SJCRH30 (cell line): ENCODE measurements at places on chromosomes 1 and 21.
A peak's percentile ranks its signal among the peaks of the same experiment; 100 is the strongest.

DNA sequence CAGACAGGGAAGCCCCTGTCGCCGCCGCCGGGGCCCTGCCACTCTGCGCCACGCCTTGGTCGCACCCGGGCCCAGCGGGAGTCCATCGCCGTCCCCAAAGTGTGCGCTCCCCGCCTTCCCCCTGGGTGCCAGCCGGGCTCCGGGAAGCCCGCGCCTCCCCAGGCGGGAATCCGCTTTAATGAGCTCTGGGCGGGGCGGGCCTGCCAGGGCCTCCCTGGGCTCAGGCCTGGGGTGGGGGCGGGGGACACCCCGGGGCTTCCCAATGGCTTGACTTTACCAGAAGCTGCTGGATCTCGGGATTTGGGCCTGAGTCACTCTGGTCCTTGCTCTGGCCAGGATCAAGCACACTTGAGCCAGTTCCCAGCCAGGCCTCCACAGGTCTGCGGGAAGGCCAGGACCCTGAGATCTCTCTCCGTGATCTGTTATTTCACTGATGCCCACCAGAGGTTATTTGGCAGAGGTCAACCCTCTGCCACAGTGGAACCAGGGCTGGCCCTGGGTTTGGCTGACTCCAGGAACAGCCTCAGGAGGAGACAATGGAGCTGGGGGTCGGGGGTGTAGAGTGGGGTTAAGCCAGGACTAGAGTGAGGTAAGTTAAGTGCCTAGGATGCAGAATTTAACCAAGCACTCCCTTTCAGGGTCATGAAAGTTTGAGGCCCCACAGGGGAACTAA, 178.4 kb upstream of the EDN2 start:
- peak; percentile 49 for DNase-seq

DNA sequence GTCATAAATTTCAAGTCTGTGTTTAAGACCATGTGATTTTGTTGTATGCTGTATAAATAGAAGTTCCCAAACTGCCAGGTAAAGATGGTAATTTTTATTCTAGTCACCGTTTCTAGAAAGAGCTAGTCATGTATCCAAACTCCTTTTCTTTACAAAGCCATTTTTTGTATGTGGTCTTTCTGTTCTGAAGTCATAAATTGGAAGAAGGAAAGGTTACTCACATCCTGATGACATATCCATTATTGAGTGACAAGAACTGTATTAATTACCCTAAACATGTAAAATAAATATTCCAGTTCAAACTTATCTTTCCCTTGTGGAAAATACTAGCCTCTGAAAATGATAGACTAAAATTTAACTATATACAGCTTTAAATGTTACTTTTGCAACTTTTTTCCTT, 104.7 kb downstream of the POFUT2 start:
- no peak for DNase-seq

- no peak for DNase-seq
These were observed 44.8 kb downstream of the GPR161 start for GRCh38 chr1:168091720-168092550.

GRCh38 chr1:15173863-15174614, 20.5 kb downstream of the TMEM51 start:
- DNase-seq = no peak

- DNase-seq = no peak
These were observed 4.3 kb upstream of the C1orf115 start for GRCh38 chr1:220685879-220686278.

GRCh38 chr1:77292551-77292950, 10.7 kb downstream of the AK5 start:
- peak; percentile 54 for DNase-seq

- DNase-seq = no peak
These were observed 4.1 kb upstream of the CDC42BPA start for GRCh38 chr1:227322376-227322775.

GRCh38 chr1:145889722-145890121, 4.1 kb upstream of the ANKRD35 start:
- DNase-seq = peak; percentile 23

DNA sequence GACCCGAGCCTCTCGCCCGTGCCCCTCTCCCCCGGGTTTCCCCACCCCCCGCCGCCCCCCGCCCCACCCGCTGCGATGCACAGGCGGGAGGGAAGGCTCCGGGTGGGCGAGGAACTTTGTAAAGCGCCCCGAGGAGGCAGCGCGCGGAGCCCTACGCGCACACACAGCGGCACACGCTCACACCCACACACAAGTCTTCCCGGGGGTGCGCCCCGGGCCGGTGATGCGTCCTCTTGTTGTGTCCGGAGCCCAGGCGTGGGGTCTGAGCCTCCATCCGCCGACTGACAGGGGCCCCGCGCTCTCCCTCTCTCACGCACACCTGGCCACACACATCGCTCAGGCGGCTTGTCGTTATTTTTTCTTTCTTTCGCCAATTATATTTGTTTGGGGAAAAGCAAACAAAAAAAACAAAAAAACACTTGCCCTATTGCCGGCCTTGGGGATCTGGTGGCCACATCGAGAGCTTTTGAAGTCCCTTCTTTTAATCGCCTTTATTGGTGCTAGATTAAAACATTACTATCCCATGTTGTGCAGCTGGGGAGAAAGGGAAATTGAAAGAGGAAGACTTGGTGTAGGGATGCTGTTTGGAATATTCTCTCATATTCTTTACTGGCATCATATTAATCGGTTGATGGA, 770 bp downstream of the NTNG1 start:
- no peak for DNase-seq

DNA sequence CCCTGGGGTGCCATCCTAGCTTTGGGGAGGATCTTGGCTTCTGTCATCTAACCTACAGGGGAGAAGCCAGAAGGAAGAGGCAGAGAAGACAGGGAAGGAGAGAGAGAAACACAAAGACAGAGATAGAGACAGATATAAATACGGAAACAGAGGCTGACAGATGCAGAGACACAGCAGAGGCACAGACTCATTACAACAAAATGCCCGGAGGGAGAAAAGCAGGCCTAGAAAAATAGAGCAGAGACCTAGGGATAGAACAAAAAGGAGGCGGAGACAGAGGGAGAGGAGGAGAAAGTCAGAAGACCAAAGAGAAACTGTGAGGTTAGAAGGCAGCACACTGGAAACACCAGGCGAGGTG, 1.9 kb downstream of the PEAR1 start:
- DNase-seq = no peak

DNA sequence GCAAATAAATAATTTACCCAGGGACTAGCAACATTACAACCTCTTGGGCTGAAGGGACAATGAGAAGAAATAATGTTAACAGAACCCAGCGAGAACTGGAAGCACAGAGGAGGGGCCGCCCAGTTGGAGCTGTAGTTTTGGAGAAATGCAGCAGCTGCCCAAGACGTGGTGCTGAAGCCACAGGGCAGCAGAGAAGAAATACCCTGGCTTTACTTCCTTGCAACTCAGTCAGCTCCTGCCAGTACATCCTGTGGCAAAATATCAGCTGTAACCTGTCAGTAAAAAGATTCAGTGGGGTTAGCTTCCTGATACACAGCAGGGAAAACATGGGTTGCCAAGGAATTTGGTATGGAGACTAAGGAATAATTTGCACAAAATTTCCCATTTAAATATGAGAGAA, 283.6 kb upstream of the USP25 start:
- DNase-seq = peak; percentile 61

DNA sequence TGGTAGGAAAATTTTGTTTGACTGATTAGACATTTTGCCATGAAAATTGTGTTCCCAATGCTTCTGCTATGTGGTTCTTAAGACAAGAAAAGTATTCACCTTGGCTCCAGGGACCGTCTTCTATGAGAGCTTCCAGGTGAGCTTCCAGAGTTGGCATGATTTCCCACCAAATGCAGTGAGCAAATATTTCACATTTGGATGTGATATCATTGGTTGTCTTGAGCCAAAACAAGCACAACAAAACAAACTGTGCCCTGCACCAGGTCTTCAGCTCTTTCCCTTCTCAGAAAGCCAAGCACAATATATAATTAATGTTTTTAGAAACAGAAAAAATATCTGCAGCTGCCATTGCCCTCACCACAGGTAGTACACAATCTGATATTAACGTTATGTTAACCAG, 1009.0 kb downstream of the PLA2G4A start:
- no peak for DNase-seq

DNA sequence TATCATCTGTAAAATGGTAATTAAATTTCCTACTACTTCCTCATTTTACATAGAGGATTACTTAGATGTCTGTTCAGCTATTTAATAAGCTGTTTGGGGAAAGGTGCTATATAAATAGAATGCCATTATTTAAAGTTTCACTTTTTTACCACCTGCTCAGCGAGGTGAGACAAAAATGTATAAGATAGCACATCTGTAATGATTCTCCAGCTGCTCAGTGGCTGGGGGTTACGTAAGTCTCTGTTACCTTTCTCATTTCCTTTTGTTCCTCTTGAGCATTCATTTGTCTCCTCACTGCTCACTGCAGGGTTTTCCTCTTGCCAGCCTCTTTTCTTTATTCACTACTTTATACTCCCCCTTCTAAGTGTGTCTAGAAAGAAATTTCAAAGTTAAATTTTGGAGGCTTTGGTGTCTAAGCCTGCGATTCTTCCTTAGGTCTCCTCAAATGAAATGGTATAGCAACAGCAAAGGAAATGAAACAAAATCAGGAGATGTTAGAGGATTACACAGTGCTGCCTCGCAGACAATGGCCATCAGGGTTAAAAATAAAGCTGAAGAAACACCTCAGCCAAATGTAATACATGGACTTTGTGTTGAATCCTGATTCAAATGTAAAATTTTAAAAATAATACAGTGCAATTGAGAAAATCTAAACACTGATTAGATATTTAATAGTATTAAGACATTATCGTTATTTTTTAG, 6.8 kb downstream of the RGS8 start:
- DNase-seq = no peak

DNA sequence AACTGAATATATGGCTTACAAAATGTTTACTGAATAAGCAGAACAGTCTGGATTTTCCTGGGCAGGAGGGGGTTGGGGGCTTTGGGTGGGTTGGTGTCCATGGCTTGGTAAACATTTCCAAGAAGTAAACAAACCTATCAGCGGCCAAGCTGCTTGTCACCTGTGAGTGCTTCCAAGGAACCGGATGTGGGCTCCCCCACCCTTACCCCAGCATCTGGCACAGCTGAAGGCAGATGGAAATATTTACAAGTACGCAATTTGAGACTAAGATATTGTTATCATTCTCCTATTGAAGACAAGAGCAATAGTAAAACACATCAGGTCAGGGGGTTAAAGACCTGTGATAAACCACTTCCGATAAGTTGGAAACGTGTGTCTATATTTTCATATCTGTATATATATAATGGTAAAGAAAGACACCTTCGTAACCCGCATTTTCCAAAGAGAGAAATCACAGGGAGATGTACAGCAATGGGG, at the start of gene CLCA1:
CLCA1 (plus strand) TSS at position 427 of the 477 bp plus-strand sequence; CDS start at position 472, 45 bp downstream.
- DNase-seq = no peak

GRCh38 chr1:100968621-100969020, 57.0 kb downstream of the DPH5 start:
- DNase-seq = peak; percentile 26

DNA sequence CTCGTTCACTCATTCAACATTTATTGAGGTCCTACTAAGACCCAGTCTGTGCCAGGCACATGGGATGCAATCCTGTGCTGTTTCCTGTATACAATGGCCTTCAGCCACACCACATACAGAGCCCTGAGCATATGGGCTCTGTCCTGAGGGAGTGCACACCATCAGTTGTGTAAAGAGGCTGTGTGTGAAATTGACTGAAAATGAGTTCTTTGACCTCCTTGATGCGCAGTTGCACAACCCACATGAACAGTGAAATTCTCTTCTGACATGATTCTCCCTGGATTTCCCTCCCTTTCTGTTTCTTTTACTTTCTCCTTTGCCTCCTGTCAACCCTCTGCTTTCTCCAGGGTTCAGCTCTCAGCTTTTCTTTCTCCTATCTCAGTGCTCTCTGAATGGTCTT, 6.3 kb upstream of the SYT6 start:
- no peak for DNase-seq

DNA sequence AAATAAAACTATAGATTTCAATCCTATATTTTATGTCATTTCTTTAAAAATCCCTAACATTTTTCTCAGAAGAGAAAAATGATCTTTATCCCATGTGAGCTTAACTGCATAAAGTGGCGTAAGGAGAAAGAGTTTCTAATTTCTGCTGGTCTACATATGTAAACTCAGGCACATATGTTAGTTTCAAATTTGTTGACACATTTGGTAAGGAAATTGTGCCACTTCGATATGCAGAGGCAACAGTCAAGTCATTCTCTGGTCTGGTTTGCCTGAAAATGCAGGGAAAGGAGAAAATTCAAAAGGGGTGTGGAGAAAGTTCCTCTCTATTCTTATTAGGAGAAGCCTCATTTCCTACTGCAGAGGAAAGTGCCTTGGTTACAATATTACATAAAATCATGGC, 11.5 kb downstream of the KCNA3 start:
- no peak for DNase-seq

GRCh38 chr21:27277110-27277509, 310.2 kb upstream of the ADAMTS5 start:
- no peak for DNase-seq

DNA sequence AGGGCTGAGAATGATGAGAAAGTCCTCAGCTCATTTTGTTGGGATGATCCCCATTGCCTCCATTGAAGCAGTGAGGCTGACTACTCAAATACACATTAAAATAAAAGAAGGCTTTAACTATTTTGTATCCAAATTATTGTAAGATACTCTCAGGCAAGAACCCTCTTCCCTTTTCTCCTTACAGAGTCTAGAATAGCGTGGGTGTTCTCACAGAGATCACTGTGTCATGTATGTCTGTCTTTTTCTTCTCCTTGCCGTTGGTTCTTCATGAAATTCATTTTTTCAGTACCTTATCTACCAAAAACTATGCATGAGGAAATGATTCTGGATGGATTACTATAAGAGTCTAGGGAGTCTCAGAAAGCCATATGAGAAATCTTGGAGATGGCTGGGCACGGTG, 30.1 kb downstream of the SORT1 start:
- DNase-seq = no peak

GRCh38 chr1:37477198-37477931, 3.0 kb downstream of the ZC3H12A start:
- no peak for DNase-seq

- no peak for DNase-seq
These were observed 8.7 kb downstream of the C1orf174 start for GRCh38 chr1:3891329-3891865.

DNA sequence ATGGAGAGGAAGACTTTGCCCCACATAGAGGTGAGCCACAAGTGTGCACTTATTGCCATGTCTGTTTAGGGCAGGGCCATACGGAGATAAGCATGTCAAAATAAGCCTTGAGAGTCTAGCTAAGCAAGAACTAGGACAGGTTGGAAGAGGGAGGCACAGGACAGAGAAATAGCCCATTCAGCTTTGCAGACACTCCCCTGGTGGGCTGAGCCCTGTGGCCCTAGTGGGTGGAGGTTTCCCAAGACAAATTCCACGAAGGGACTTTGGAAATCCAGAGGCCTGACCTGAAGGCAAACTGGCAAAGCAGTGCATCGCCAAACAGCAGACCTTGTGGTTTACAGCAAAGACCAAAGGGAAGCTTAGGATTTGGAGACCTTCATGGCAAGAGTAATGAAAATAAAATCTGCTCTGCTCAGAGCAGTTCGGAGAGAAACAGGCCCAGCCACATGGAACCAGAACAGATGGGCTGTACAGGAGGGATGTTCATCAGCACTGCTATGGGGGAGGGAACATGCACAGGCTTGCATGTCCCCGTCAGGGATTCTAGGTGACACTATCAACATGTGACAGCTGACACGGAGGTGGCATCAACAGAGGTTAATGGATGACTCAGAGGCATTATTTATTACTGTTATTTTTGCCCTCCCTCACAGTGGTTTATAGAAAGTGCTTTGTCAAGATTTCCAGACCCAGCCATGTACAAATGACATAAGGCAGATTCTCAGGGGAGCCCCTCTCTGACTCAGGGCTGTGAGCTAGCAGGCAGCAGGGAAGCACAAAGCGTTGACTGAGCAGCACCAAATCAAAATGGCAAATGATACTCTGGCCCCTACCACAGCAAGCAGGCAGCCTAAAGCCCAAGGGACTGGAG, 90.1 kb upstream of the IRF2BP2 start:
- DNase-seq = peak; percentile 54
